Activated naive CD8-positive, alpha-beta T cell treated with anti-CD3 and anti-CD28 coated beads, Interleukin-2, amount 50 U/mL, for 24 hours (primary cell): ENCODE measurements at places on chromosomes 2 and 18.
A peak's percentile ranks its signal among the peaks of the same experiment; 100 is the strongest.

DNA sequence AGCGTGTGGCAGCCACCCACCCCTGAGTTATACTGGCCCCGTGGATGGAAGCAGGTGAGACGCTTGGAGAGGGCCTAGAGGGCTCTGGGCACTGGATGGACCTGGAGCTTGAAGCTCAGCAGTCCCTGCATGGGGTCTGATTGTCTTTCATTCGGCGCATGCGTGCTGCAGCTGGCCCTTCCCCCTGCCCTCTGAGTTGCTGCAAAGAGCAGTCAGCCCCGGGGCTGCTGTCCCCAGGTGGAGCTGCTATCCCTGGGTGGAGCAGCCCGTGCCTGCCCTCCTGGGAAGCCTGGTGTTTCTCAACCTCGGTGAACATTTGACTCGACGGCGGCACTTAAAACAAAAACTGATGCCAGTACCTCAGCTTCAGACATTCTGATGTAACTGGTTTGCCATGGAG, 29.6 kb downstream of the IGFBP5 start:
- peaks cover 13% of the 10 kb centered on the region for H3K27me3 ChIP-seq
- DNase-seq, result no peak
- no peaks in the 10 kb centered on the region for H3K4me1 ChIP-seq

- H3K4me3 ChIP-seq, result no peak overlapping the region
- DNase-seq, result no peak
- H3K27me3 ChIP-seq, result peaks cover 61% of the 10 kb centered on the region
- no peak overlapping the region for H3K27ac ChIP-seq
Observed at GRCh38 chr2:42045848-42046748, 1.7 kb upstream of the PKDCC start.

- H3K27me3 ChIP-seq, result peaks cover 7% of the 10 kb centered on the region
- no peak for DNase-seq
- H3K4me3 ChIP-seq, result no peak overlapping the region
- H3K4me1 ChIP-seq, result no peaks in the 10 kb centered on the region
- H3K36me3 ChIP-seq, result no peaks in the 10 kb centered on the region
- H3K27ac ChIP-seq, result no peak overlapping the region
Observed at GRCh38 chr2:25073025-25073424, 31.1 kb downstream of the EFR3B start.

DNA sequence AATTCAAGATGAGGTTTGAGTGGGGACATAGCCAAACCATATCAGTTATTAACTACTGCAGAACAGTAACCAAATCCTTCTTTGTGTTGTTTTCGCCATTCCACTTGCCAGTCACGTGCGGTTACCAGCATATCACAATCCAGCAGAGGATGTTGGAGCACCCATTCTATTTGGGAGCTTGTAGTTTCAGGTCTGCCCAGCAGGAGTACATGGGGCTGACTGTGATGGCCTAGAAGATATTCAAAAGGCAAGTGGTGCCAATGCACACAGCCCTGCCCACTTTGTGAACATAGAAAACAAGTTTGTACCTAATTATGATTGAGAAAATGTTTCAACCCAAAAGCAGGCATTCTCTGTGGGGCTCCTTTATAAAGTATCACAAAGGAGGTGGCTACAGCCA, 57.0 kb downstream of the ZNF519 start:
- no peak overlapping the region for H3K27ac ChIP-seq
- H3K4me3 ChIP-seq, result no peak overlapping the region
- no peaks in the 10 kb centered on the region for H3K4me1 ChIP-seq
- H3K36me3 ChIP-seq, result peaks cover 7% of the 10 kb centered on the region
- no peaks in the 10 kb centered on the region for H3K27me3 ChIP-seq

GRCh38 chr2:71206271-71206670, 20.6 kb downstream of the PAIP2B start:
- DNase-seq, result no peak
- H3K36me3 ChIP-seq, result peaks cover 5% of the 10 kb centered on the region
- no peaks in the 10 kb centered on the region for H3K27me3 ChIP-seq
- H3K27ac ChIP-seq, result no peak overlapping the region

GRCh38 chr18:45505497-45506206, 109.6 kb upstream of the SLC14A2 start:
- no peak for DNase-seq
- no peak overlapping the region for H3K4me3 ChIP-seq
- peaks cover 3% of the 10 kb centered on the region for H3K27me3 ChIP-seq
- H3K36me3 ChIP-seq, result no peaks in the 10 kb centered on the region
- no peak overlapping the region for H3K27ac ChIP-seq

DNA sequence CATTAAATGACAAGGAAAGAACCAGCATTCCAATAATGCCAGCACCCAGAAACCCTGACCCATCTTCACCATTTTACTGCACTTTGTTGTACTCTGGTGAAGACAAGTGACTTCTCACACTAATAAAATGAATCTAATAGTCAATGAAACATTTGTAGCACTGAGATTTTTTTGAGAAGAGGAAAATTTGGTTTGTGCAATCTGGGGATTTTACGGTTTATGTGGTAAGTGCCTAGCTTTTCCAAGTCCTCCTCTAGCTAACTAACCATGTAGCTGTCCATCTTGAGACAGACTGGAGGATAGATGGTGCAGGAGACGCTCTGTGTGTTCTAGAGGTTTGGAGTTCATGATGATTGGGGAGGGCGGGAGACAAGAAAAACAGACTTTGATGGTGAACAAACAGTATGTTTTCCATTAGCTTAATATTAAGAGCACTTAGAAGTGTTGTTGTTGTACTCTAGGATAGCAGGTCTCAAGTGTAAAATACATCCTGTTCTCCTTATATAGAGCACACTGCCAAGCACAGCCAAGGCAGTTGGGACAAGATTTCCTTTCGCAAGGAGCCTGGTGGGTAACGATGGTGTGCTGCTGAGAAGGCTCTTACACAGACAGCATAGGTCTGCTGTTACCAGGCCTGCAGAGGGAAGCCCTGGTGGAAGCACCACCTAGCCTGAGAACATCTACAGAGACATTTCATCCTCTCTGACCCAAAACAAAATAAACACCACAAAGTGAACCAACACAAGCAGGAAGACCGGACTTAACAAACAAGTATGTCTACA, 83.7 kb downstream of the BCL11A start:
- H3K4me1 ChIP-seq, result peaks cover 5% of the 10 kb centered on the region
- peaks cover 2% of the 10 kb centered on the region for H3K36me3 ChIP-seq
- H3K27ac ChIP-seq, result peak overlapping the region; percentile 3
- H3K27me3 ChIP-seq, result no peaks in the 10 kb centered on the region

GRCh38 chr2:215612786-215613185, 176.9 kb upstream of the FN1 start:
- no peaks in the 10 kb centered on the region for H3K4me1 ChIP-seq
- no peak for DNase-seq
- H3K27ac ChIP-seq, result no peak overlapping the region
- no peak overlapping the region for H3K4me3 ChIP-seq
- peaks cover 4% of the 10 kb centered on the region for H3K27me3 ChIP-seq
- H3K36me3 ChIP-seq, result no peaks in the 10 kb centered on the region

GRCh38 chr2:198700319-198700718, 757.4 kb downstream of the SATB2 start:
- DNase-seq, result no peak
- H3K4me1 ChIP-seq, result no peaks in the 10 kb centered on the region
- no peaks in the 10 kb centered on the region for H3K36me3 ChIP-seq
- no peak overlapping the region for H3K4me3 ChIP-seq

- no peaks in the 10 kb centered on the region for H3K36me3 ChIP-seq
- peak within 1 kb of the TSS; percentile 52 for H3K4me3 ChIP-seq
- peaks cover 15% of the 10 kb centered on the region for H3K4me1 ChIP-seq
Observed at GRCh38 chr2:176156807-176157498, at the start of gene HOXD3. HOXD3 (plus strand) TSS chr2:176157307; CDS start chr2:176169115, 11,808 bp downstream.

GRCh38 chr2:144320491-144320890, 199.4 kb downstream of the ZEB2 start:
- H3K4me3 ChIP-seq, result peak overlapping the region; percentile 50
- H3K4me1 ChIP-seq, result peaks cover 58% of the 10 kb centered on the region
- H3K36me3 ChIP-seq, result peaks cover 37% of the 10 kb centered on the region
- H3K27ac ChIP-seq, result peak overlapping the region; percentile 92
- H3K27me3 ChIP-seq, result no peaks in the 10 kb centered on the region

- H3K4me1 ChIP-seq, result peaks cover 37% of the 10 kb centered on the region
- H3K4me3 ChIP-seq, result no peak overlapping the region
- peaks cover 15% of the 10 kb centered on the region for H3K36me3 ChIP-seq
Observed at GRCh38 chr18:74996055-74996454, 212.9 kb downstream of the PTGR3 start.

- H3K36me3 ChIP-seq, result no peaks in the 10 kb centered on the region
- H3K27ac ChIP-seq, result no peak overlapping the region
- DNase-seq, result no peak
- H3K27me3 ChIP-seq, result no peaks in the 10 kb centered on the region
- H3K4me3 ChIP-seq, result no peak overlapping the region
- H3K4me1 ChIP-seq, result no peaks in the 10 kb centered on the region
Observed at GRCh38 chr2:187466129-187466792, 18.2 kb upstream of the CALCRL start.

DNA sequence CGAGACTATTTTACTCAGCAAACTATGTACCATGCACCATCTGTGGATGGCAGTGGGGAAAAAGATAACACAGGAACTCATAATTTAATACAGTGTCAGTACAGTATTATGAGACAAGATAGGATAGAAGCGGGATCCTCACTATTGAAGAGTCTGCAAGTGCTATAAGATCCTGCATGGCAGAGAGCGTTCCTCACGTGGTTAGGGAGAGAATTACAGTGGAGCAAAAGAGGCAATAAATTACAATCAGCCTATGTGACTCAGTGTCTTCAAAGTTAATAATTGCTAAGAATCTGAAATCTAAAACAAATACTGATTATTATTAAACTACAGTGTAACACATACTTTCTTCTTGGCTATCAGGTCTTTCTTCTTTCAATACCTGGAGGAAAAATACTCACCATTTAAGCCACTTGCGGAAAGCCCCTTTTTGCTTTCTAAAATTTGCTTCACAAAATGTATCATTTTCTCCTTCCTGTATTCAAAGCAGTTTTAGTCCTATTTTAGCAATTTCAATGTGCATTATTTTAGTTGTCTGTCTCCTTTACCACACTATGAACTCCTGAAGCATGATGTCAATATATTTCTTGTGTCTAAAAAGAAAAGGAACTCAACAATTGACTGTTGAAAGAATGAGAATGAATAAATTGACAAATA, 342.9 kb downstream of the SPAG16 start:
- no peaks in the 10 kb centered on the region for H3K27me3 ChIP-seq
- H3K4me1 ChIP-seq, result no peaks in the 10 kb centered on the region
- H3K27ac ChIP-seq, result no peak overlapping the region
- DNase-seq, result no peak

DNA sequence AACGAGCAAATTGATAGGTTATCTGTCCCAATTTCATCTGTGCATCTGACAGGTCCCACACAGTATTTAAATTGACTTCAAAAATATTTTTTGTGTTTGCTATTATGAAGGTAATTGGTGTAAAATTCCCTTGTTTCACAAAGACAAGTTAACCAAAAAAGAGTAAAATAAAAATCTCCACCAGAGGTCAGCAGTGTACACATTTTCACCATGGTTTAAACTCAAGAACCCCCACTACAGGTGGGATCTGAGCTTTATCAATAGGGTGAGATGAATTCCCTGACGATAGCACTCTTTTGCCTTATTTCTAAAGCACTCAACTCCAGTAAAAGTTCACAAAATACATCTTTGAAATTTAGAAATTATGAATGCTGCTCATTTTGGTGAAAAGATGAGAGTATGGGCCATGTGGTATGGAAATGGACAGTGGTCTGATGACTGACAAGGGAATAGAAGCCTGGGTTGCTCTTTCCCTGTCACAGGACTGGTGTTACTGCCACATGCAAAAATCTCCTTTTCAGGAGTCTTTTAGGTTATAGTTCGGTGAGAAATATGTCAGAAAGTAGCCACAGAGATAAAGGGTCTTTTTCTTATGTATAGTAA, 68.0 kb downstream of the SERPINB8 start:
- no peaks in the 10 kb centered on the region for H3K36me3 ChIP-seq
- no peaks in the 10 kb centered on the region for H3K4me1 ChIP-seq
- peaks cover 3% of the 10 kb centered on the region for H3K27me3 ChIP-seq
- DNase-seq, result no peak

GRCh38 chr18:25533218-25533617, 181.3 kb upstream of the ZNF521 start:
- H3K27ac ChIP-seq, result no peak overlapping the region
- no peaks in the 10 kb centered on the region for H3K4me1 ChIP-seq
- no peaks in the 10 kb centered on the region for H3K36me3 ChIP-seq

GRCh38 chr2:40432921-40433483, 18.9 kb downstream of the SLC8A1 start:
- no peaks in the 10 kb centered on the region for H3K4me1 ChIP-seq
- no peaks in the 10 kb centered on the region for H3K27me3 ChIP-seq

DNA sequence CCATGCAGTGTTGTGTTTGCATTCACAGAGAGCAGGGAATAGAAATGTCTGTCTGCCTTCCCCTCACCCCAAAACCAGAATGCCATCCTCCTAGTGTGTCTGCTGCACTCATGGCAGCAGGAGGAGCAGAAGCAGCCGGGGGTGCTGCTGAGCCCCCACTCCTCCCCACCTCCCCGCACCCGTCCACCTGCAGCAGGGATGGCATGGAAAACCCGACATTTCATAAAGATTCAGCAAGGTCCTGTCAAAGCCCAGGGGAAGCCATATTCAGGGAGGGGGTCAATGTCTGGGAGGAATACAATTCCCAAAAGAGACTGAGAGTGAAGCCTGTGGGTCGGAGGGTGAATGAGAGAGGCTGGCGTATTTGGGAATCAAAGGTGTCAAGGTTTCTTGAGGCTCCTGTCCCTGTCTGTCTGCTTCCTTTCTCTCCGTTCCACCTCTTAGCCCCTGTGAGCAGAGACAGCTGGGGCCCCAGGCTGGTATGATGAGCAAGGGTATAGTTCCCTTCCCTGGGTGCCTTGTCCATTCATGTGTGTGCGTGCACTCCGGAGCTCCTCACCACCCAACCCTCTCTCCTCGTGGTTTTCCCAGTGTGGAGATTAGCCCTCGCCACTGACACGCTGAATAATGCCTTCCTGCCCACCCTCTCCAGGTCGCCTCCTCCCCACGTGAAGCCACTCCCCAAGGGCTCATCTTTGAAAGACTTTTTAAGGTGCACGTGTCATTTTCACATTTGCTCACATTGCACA, 133.5 kb upstream of the ZNF236 start:
- peaks cover 18% of the 10 kb centered on the region for H3K4me1 ChIP-seq
- no peak overlapping the region for H3K27ac ChIP-seq
- H3K4me3 ChIP-seq, result no peak overlapping the region
- no peak for DNase-seq

DNA sequence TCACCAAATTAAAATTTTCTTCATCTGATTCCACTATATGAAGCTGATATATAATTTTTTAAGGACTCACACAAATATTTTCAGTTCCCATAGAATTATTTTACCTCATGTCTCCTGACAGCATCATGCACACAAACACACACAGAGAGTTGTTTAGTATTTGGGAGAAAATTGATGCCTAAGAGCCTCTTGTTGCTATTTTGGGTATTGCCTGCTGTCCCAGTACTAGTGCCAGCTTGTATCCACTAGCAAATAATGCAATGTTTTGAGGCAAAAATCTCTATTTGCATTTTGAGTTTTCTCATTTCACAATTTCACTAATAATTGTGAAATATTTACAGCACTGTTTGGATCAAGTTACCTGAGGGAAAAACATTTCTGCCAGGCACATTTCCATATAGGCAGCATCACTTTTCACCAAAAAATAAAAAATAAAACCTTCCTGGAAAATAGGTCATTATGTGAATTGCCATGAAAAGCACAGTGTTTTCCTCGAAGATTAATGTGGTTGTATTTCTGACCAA, 328.2 kb downstream of the KCNJ3 start:
- no peaks in the 10 kb centered on the region for H3K36me3 ChIP-seq
- H3K4me3 ChIP-seq, result no peak overlapping the region
- H3K4me1 ChIP-seq, result no peaks in the 10 kb centered on the region
- H3K27ac ChIP-seq, result no peak overlapping the region
- H3K27me3 ChIP-seq, result no peaks in the 10 kb centered on the region

GRCh38 chr2:169119123-169119760, 49.9 kb downstream of the DHRS9 start:
- H3K27ac ChIP-seq, result no peak overlapping the region
- H3K4me1 ChIP-seq, result no peaks in the 10 kb centered on the region
- no peak for DNase-seq
